ENCODE measurements at places on chromosomes 5 and 9. TPM values are rescaled to one million over a fixed set of nuclear protein-coding genes. Genes with fewer than 3 reads are reported as not detected.

SET gene
- 789 TPM for total RNA-seq

MYOZ3 gene
- not detected for total RNA-seq

NMUR2 gene
- 0.13 TPM for total RNA-seq

ASTN2 gene
- total RNA-seq, result 5.9 TPM

EMB gene
- total RNA-seq, result 19.6 TPM

MZB1 gene
- not detected for total RNA-seq

KIF20A gene
- 61.7 TPM for total RNA-seq

OR1J4 gene
- not detected for total RNA-seq

HK3 gene
- not detected for total RNA-seq

EFNA5 gene
- 4.3 TPM for total RNA-seq

BAAT gene
- total RNA-seq, result 0.08 TPM

FOXD4L6 gene
- total RNA-seq, result 0.05 TPM

TRPM6 gene
- not detected for total RNA-seq

SEMA4D gene
- total RNA-seq, result 6.4 TPM

SLC4A9 gene
- not detected for total RNA-seq

GLDC gene
- 15.6 TPM for total RNA-seq

TMEM174 gene
- total RNA-seq, result not detected

SOHLH1 gene
- not detected for total RNA-seq

VCAN gene
- 1.1 TPM for total RNA-seq

YIPF5 gene
- total RNA-seq, result 23.6 TPM

TMEM215 gene
- not detected for total RNA-seq

SFXN1 gene
- 101 TPM for total RNA-seq

CDH18 gene
- total RNA-seq, result 0.30 TPM

BSPRY gene
- not detected for total RNA-seq

S1PR3 gene
- not detected for total RNA-seq

CFAP90 gene
- not detected for total RNA-seq

OTP gene
- not detected for total RNA-seq

CBY3 gene
- total RNA-seq, result not detected

SLC45A2 gene
- total RNA-seq, result 0.49 TPM

DAB2 gene
- 14.2 TPM for total RNA-seq

MLANA gene
- total RNA-seq, result not detected

ISL1 gene
- 5.4 TPM for total RNA-seq

ZNF608 gene
- total RNA-seq, result 18.5 TPM

FOXD4L3 gene
- total RNA-seq, result not detected

GPR107 gene
- 14.8 TPM for total RNA-seq

PROB1 gene
- total RNA-seq, result 0.79 TPM

CXCL14 gene
- not detected for total RNA-seq

NUTM2F gene
- total RNA-seq, result not detected

ADAMTSL1 gene
- 8.3 TPM for total RNA-seq

ADGRD2 gene
- total RNA-seq, result not detected

ARID3C gene
- 0.11 TPM for total RNA-seq

GLRA1 gene
- not detected for total RNA-seq

C5orf47 gene
- total RNA-seq, result not detected

IFNA13 gene
- total RNA-seq, result not detected

All from A375 (cell line).